ENCODE measurements at places on chromosomes 6 and 20. TPM values are rescaled to one million over a fixed set of nuclear protein-coding genes. Genes with fewer than 3 reads are reported as not detected.

Gene OGFRL1
- 6.8 TPM for total RNA-seq

GRCh38 chr6:46963039-46963438, 41.3 kb upstream of the ADGRF5 start:
- H3K27ac ChIP-seq, result no peak overlapping the region
- H3K4me1 ChIP-seq, result no peaks in the 10 kb centered on the region
- H3K36me3 ChIP-seq, result no peaks in the 10 kb centered on the region

GRCh38 chr6:11036351-11036740, 7.8 kb downstream of the ELOVL2 start:
- H3K27ac ChIP-seq, result no peak overlapping the region
- DNase-seq, result no peak
- H3K4me3 ChIP-seq, result no peak overlapping the region
- no peaks in the 10 kb centered on the region for H3K36me3 ChIP-seq
- no peaks in the 10 kb centered on the region for H3K4me1 ChIP-seq

Gene CPNE5
- 4.9 TPM for total RNA-seq

Gene CSTF1
- total RNA-seq, result 30.9 TPM

Gene GLP1R
- under 0.01 TPM for total RNA-seq

GRCh38 chr6:104509355-104509754, 350.4 kb downstream of the HACE1 start:
- no peaks in the 10 kb centered on the region for H3K36me3 ChIP-seq
- no peak for DNase-seq
- no peaks in the 10 kb centered on the region for H3K4me1 ChIP-seq
- no peak overlapping the region for H3K4me3 ChIP-seq
- H3K27ac ChIP-seq, result no peak overlapping the region
- no peaks in the 10 kb centered on the region for H3K27me3 ChIP-seq

- no peak for DNase-seq
- no peak overlapping the region for H3K27ac ChIP-seq
- peaks cover 7% of the 10 kb centered on the region for H3K4me1 ChIP-seq
- peaks cover 11% of the 10 kb centered on the region for H3K27me3 ChIP-seq
- no peak overlapping the region for H3K4me3 ChIP-seq
These were observed 175.1 kb upstream of the PDE10A start for GRCh38 chr6:165837948-165838745.

DNA sequence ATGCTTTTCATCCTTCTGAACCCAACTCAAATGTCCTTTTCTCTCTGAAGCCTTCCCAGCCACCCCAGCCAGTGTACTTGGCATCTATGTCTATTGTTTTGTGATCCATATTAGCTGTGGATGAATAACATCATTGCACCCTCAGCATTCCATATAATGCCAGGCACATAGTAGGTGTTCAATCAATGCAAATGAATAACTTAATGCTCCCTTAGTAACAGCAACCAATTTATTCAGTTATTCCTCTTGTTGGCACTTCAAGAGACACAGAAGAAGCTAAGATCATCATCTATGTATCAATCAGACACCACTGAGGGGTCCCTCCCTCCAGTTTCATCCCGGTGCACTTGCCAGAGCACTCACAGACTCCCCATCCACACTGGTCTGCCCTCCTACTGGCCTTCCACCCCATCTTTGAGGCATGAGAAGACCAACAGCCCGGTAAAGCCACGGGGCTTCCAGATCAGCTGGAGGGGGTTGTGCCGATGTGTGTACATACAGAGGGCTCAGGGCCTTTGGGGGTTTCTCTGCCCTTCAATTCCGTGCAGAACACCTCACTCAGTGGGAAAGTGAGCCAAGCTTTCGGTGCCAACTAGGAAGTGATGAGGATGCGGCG, 2.4 kb upstream of the TAF8 start:
- H3K27me3 ChIP-seq, result no peaks in the 10 kb centered on the region
- H3K4me1 ChIP-seq, result peaks cover 61% of the 10 kb centered on the region
- peak; percentile 30 for DNase-seq
- peaks cover 10% of the 10 kb centered on the region for H3K36me3 ChIP-seq

GRCh38 chr6:133208183-133208755, 32.9 kb upstream of the EYA4 start:
- DNase-seq, result no peak
- H3K4me1 ChIP-seq, result no peaks in the 10 kb centered on the region
- no peaks in the 10 kb centered on the region for H3K27me3 ChIP-seq
- H3K36me3 ChIP-seq, result no peaks in the 10 kb centered on the region
- no peak overlapping the region for H3K4me3 ChIP-seq
- H3K27ac ChIP-seq, result no peak overlapping the region

Gene DLL1
- total RNA-seq, result 12.8 TPM

DNA sequence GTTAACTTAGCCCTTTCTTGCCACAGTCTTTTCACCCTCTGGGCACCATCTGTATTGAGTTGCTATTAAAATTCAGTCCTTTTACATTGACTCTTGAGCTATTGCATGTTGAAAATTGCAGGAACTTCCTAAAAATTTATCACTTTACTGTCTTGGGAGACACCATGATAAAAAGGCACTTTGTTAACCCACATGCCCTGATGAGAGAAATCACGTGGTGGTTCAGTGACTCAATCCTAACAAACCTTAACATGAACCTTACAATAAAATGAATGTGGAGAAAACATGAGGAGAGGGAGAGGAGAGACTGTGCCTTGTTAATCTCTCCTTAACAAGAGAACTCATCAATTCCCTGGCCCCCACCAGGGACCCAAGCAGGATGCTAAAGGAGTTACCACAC, 30.8 kb downstream of the GSTA4 start:
- H3K27me3 ChIP-seq, result no peaks in the 10 kb centered on the region
- no peak for DNase-seq
- no peak overlapping the region for H3K4me3 ChIP-seq
- no peak overlapping the region for H3K27ac ChIP-seq
- no peaks in the 10 kb centered on the region for H3K4me1 ChIP-seq

GRCh38 chr6:143449714-143450452, 612 bp downstream of the ADAT2 start:
- peaks cover 2% of the 10 kb centered on the region for H3K4me1 ChIP-seq
- peak overlapping the region; percentile 81 for H3K27ac ChIP-seq
- H3K27me3 ChIP-seq, result no peaks in the 10 kb centered on the region
- peak overlapping the region; percentile 72 for H3K4me3 ChIP-seq

DNA sequence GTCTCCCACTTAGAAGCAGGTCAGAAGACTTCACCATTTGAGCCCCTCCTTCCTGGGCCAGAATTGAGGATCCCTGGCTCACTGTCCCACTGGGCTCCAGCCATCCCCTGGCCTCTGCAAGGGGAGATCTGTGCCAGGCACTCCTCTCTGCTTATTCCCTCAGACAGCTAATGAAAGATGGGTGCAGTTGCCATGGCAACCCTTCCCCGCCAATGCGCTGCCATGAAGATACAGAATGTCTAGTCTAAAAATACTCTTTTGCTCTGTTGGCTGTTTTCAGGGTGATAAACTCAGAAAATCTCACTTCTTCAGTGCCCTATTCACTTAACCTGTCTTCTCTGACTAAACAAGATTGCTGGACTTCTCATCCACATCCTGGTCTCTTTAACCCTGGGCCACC, 13.6 kb upstream of the TTLL2 start:
- H3K36me3 ChIP-seq, result no peaks in the 10 kb centered on the region
- H3K27ac ChIP-seq, result no peak overlapping the region
- no peaks in the 10 kb centered on the region for H3K4me1 ChIP-seq

Measured in muscle of leg (tissue), 16 donors.